HFF-Myc (cell line): ENCODE measurements at places on chromosomes 7 and 10.
A peak's percentile ranks its signal among the peaks of the same experiment; 100 is the strongest.

GRCh38 chr10:121879476-121879875 lies 48.4 kb downstream of the ATE1 start:
- DNase-seq: no peak

GRCh38 chr7:116399819-116400218 lies 99.7 kb upstream of the CAV2 start:
- peak; percentile 7 for DNase-seq

DNA sequence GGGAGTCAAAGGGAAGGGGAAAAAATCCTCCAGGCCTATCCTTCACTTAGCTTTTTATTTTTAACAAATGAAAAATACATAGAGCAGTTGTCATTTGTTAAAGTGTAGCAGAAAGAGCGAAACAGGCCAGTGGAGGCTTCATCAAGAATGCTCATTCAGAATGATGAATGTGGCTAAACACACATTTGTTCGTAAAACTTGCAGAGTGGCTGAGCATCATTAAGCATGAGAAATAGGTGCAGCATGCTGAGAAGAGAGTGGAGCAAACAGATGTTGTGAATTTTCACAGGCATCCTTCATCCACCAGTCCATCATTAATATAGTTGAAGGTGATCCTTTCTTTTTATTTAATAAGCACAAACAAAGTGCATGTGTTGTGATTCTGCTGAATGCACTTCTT lies 407.6 kb downstream of the LRMDA start:
- no peak for DNase-seq

- no peak for DNase-seq
Measured at GRCh38 chr10:118977835-118978234, 51.7 kb upstream of the NANOS1 start.

- DNase-seq: no peak
Measured at GRCh38 chr7:42573881-42574672, 337.1 kb upstream of the GLI3 start.

- no peak for DNase-seq
Measured at GRCh38 chr7:135757719-135758411, 9.3 kb upstream of the FAM180A start.

GRCh38 chr7:51249991-51250390 lies 66.6 kb downstream of the COBL start:
- no peak for DNase-seq

DNA sequence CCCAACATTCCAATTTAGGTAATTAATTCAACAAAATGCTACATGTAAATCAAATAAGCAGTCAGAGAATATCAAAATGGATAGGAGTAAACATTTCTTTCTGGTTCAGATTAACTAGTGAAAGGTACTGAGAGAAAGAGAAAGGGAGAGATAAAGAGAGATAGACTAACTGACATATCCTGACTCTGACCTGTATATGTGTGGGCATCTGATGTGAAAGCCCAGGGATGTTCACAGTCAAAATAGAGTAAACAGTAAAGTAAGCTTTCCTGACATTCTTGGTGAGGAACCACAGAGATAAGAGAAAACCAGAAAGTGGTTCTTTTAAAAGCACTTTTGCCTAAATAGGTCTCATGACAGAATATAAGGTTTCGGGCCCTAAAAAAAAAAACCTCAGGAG lies 37.5 kb upstream of the ANK3 start:
- DNase-seq: no peak

GRCh38 chr10:929960-930624 lies 1.4 kb downstream of the LARP4B start:
- no peak for DNase-seq

- DNase-seq: no peak
Measured at GRCh38 chr10:62719061-62719460, 85.5 kb upstream of the ADO start.

DNA sequence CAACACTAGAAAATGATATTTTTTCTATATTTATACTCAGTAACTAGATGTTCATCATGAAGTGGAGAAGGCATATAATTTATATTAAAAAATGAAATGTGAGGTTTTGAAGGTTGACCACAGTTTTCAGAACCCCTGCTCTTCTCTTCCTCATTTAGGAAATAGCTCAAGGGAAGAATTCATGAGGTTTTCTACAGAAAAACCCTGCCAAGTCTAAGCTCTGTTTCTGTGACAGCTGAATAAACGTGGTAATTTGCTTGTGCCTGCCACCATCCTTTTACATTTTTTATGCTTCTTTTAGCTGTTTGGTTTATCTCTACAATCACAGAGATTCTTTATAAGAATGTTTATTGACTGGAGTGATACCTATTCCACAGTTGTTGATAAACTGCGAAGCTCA lies 630.3 kb upstream of the POT1 start:
- DNase-seq: no peak

- no peak for DNase-seq
Measured at GRCh38 chr7:120609136-120609753, 248.7 kb downstream of the TSPAN12 start.

DNA sequence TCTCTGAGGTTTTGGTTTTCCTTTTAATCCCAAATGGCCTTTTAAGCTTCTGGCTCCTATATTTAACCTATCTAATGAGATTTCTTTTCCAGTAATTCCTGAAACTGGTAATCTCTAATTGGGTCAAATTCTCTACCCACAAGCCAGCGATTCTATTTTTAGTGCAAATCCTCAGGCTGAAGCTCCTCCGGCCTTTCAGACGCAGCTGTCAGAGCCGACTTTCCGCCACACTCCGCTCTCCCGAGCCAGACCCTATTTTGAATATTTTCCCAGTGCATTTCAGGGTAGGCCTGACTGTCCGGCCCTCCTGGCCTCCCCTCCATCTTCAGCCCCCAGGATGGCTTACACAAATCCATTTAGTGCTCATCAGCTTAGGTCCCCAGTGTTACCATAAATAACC lies 9.7 kb upstream of the ADCY1 start:
- DNase-seq: no peak

- DNase-seq: no peak
Measured at GRCh38 chr7:17266565-17266964, 31.9 kb upstream of the AHR start.

- DNase-seq: no peak
Measured at GRCh38 chr10:6579904-6580278, at the start of gene PRKCQ. Gene PRKCQ (minus strand): TSS chr10:6580276. CDS start chr10:6515135, 65,141 bp downstream.
